Caco-2 (cell line): ENCODE measurements at places on chromosomes 3 and 15. TPM values are rescaled to one million over a fixed set of nuclear protein-coding genes. Genes with fewer than 3 reads are reported as not detected.

Gene GPR87
- total RNA-seq, result 0.18 and 0.28 TPM in 2 replicates

Gene RASGRF1
- total RNA-seq, result 0.23 and 0.57 TPM in 2 replicates

Gene PPP1R14D
- total RNA-seq, result 0.43 TPM in 1 of 2 replicates, not detected in the other

Gene WDR93
- 0.16 TPM in 1 of 2 replicates, not detected in the other for total RNA-seq

Gene LRTM1
- total RNA-seq, result not detected in 2 replicates

Gene OCA2
- 0.57 and 0.86 TPM in 2 replicates for total RNA-seq

Gene INSYN1
- total RNA-seq, result 0.41 TPM in 1 of 2 replicates, not detected in the other

Gene RLBP1
- not detected in 2 replicates for total RNA-seq

Gene SENP7
- 7.6 and 8.5 TPM in 2 replicates for total RNA-seq

- no peak for DNase-seq
Observed at GRCh38 chr3:184776916-184777315, 35.0 kb upstream of the VPS8 start.

- no peak for DNase-seq
Observed at GRCh38 chr3:133042778-133043177, 4.6 kb downstream of the TMEM108 start.

- DNase-seq, result no peak
Observed at GRCh38 chr3:98058244-98058960, 23.3 kb upstream of the GABRR3 start.

DNA sequence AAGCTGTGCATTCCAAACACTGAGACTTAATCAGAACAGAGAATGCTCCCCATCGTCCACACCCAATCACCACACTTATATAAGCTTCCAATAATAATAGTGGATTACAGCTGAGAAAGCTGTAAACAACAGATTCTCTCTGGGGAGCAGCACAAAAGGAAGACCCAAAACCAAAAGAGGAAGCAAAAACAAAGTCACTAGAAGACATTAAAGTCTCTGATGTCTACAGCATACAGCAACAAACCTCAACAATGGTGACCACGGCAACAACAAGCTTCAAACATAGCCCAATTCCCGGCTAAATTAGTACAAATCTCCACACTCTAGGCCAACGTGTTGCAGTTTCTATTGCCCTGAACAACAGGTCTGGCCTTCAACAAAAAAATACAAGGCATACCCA lies 37.7 kb downstream of the ZDHHC23 start:
- DNase-seq, result no peak

DNA sequence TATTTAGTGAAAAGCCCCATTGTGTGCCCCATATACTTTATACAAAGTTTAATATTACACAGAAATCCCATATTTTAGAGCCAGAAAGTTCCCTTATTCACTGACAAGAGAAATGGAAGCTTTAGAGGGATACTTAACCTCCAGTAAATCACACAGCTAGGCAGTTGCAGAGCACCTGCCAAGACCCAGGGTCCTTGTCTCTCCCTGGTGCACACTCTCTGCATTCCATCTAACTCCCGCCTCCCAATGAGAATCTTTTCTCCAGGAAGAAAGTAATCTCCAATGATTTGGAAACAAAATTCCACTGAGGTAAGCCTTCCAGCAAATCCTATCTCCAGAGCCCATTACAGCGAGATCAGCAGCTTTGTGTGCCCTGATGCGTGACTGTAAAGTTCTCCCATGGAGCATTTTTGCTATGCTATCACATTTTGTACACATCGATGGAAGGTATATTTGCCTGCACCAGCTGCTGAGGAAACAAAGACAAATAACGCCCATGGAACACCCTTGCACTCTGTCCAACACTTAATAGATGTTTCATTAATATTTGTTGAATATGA lies 41.4 kb downstream of the ULK4 start:
- no peak for DNase-seq

GRCh38 chr3:126604691-126605090 lies 46.0 kb upstream of the C3orf22 start:
- no peak for DNase-seq

- DNase-seq, result no peak
Observed at GRCh38 chr15:86101818-86102217, 22.1 kb downstream of the AGBL1 start.
